KBM-7 (cell line): ENCODE measurements at places on chromosomes 11 and 22.

GRCh38 chr11:117303646-117304315, 12.3 kb downstream of the BACE1 start:
- no peak for DNase-seq

GRCh38 chr11:113016905-113017304, 55.7 kb downstream of the NCAM1 start:
- no peak for DNase-seq

GRCh38 chr11:61417670-61418069, 12.1 kb downstream of the CPSF7 start:
- no peak for DNase-seq

- no peak for DNase-seq
Measured at GRCh38 chr11:15258433-15259165, 143.9 kb downstream of the INSC start.

DNA sequence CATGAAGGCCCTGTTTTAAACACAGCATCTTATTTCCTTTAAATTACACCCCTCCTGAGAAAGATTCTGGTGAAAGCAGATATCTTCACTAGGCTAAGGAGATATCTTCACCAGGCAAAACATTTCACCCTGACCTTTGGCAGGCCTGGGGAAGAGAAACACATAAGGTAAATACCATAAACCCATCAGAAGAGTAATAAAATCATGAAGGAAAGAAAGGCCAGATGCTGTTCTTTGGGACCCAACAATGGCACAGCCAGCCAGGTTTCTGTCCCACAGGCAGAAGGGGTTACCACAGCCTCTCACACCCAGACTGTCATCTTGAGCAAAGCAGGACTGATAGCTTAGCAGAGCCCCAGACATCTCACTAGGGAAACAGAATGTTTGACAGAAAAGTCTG, 125.4 kb downstream of the CCDC34 start:
- DNase-seq: no peak
